Neural progenitor cell (in vitro differentiated cells): ENCODE measurements at places on chromosomes 3 and 15. TPM values are rescaled to one million over a fixed set of nuclear protein-coding genes. Genes with fewer than 3 reads are reported as not detected.
A peak's percentile ranks its signal among the peaks of the same experiment; 100 is the strongest.

DNA sequence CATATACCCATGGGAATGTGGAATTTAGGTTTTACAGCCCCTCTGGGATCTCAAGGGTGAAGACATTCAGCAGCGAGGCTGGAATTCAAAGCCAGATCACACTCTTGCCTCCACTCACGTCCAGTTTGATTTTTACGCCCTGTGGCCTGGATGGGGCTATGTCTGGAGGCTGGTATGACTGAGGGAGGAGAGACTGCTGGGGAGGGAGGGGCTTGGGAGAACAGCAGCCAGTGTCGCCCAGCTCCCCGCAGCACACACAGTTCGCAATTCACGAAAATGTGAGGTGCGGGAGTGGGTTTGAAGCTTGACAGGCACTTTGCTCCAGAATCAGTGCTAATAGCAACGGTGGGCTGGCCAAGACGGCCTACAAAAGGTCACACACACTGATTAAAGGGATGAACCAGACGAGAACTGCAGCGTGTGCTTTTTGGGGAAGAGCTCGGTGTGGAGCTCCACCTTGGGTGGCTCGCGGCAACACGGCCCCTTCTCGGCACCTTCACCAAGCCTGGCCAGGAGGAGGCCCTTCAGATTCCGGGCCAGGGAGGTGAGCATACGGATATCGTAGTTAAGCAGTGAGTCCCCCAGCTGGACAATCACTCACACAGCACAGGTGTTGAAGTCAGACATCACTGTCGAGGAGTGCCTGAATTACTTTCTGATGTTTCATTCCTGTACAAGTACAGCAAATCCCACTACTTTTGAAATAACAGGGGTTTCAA lies 16.4 kb downstream of the EHD4 start:
- no peaks in the 10 kb centered on the region for H3K36me3 ChIP-seq
- H3K4me3 ChIP-seq: no peak overlapping the region
- no peaks in the 10 kb centered on the region for H3K27me3 ChIP-seq
- no peaks in the 10 kb centered on the region for H3K4me1 ChIP-seq

DNA sequence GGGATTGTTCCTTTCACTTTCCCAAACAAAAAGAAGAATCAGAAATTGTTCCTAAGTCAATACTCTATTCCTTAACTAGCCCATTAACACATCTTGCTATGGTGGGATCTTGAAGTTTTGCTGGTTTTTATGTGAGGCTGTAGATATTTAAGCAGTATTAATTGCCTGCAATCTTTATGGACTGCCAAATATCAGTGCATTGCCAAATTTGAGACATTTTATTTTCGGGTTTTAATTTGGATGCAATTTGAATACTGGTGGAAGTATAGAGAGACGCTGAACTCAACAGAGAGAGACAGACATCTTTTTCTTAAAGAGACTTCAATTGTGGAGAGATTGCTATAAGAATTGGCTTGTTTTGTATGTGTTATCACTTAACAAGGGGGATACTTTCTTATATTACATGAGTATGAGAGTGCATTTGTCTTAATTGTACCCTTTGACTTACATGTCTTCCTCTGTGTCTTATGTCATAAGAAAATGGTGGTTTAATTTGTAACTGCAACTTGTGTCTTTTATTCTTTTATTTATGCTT lies 10.0 kb downstream of the CADM2 start:
- no peaks in the 10 kb centered on the region for H3K36me3 ChIP-seq
- no peak overlapping the region for H3K4me3 ChIP-seq
- H3K27ac ChIP-seq: peak overlapping the region; percentile 4
- no peaks in the 10 kb centered on the region for H3K27me3 ChIP-seq

Gene BCL2A1
- total RNA-seq: not detected in 2 replicates

- H3K36me3 ChIP-seq: no peaks in the 10 kb centered on the region
- H3K4me1 ChIP-seq: peaks cover 7% of the 10 kb centered on the region
- no peak overlapping the region for H3K27ac ChIP-seq
- no peak for DNase-seq
- no peaks in the 10 kb centered on the region for H3K27me3 ChIP-seq
Measured at GRCh38 chr15:38547255-38547997, 17.2 kb downstream of the RASGRP1 start.

Gene CACNA2D2
- total RNA-seq: 4.3 and 9.5 TPM in 2 replicates

DNA sequence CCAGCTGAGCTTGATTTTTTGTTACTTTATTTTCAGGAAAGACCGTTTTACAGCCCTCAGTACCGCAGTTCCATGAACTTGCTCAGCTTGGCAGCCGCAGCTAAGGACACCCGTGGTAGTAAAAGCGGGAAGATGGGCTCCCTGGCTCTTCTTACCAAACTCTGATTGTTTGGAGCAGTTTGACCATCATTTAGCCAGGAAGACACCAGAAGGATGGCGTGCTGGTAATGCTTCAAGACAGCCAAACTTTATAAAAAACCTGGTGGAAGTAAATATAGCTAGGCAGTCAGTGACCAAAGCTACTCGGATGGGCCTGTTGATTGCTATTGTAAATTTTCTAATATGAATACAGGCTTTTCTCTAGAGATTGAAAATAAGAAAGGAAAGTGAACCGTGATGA lies 28.9 kb downstream of the POLR2M start:
- no peak overlapping the region for H3K4me3 ChIP-seq
- H3K36me3 ChIP-seq: no peaks in the 10 kb centered on the region
- DNase-seq: no peak
- H3K27ac ChIP-seq: no peak overlapping the region

Gene SRPRB
- 22.9 and 30.2 TPM in 2 replicates for total RNA-seq

GRCh38 chr3:119469418-119470189 lies 841 bp downstream of the POGLUT1 start:
- H3K27me3 ChIP-seq: no peaks in the 10 kb centered on the region
- H3K4me1 ChIP-seq: peaks cover 6% of the 10 kb centered on the region
- H3K4me3 ChIP-seq: peak overlapping the region; percentile 98
- no peaks in the 10 kb centered on the region for H3K36me3 ChIP-seq

Gene ALDH1A3
- total RNA-seq: 0.74 and 0.80 TPM in 2 replicates

Gene CFAP44
- 3.1 and 8.3 TPM in 2 replicates for total RNA-seq

Gene MAGEF1
- 73.9 and 88.1 TPM in 2 replicates for total RNA-seq

- H3K27ac ChIP-seq: no peak overlapping the region
- no peaks in the 10 kb centered on the region for H3K4me1 ChIP-seq
- no peaks in the 10 kb centered on the region for H3K36me3 ChIP-seq
Measured at GRCh38 chr15:62404194-62404985, 239.3 kb upstream of the C2CD4B start.

DNA sequence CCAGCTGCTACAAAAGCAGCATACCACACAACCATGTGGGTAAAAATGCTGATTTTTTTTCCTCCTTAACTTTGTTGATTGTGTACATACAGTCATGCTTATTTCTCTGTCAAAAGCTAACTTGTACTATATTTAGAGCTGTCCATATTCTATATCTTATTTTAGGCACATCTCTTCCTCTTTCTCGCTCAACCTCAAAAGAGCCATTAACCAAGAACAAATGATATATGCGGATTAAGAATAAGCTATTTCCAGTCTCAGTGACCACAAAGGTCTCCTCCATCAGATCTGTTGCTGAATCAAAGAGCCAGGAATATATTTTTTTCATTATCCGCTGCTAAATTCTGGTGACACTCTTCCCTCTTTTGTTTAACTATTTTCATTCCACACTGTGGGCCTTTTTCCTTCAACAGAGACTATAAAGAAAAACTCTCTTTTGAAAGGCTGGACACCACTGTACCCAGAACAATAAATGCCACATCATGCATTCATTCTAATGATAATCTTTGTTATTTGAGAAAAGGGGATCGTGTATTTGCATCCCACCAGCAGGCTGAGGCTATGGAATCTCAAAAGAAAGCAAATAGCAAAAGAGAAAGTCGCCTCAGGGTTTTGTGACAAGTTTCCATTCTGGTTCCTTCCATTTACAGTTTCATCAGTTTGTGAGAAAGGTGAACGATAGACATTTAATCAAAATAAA lies 8.0 kb downstream of the TMEM212 start:
- no peaks in the 10 kb centered on the region for H3K27me3 ChIP-seq
- no peak for DNase-seq
- H3K4me3 ChIP-seq: no peak overlapping the region
- peaks cover 10% of the 10 kb centered on the region for H3K36me3 ChIP-seq
- no peaks in the 10 kb centered on the region for H3K4me1 ChIP-seq

Gene SI
- not detected in 2 replicates for total RNA-seq

GRCh38 chr3:50582083-50582482 lies 12.8 kb downstream of the HEMK1 start:
- H3K27ac ChIP-seq: no peak overlapping the region
- H3K36me3 ChIP-seq: no peaks in the 10 kb centered on the region
- no peaks in the 10 kb centered on the region for H3K4me1 ChIP-seq
- no peak for DNase-seq
- no peak overlapping the region for H3K4me3 ChIP-seq

DNA sequence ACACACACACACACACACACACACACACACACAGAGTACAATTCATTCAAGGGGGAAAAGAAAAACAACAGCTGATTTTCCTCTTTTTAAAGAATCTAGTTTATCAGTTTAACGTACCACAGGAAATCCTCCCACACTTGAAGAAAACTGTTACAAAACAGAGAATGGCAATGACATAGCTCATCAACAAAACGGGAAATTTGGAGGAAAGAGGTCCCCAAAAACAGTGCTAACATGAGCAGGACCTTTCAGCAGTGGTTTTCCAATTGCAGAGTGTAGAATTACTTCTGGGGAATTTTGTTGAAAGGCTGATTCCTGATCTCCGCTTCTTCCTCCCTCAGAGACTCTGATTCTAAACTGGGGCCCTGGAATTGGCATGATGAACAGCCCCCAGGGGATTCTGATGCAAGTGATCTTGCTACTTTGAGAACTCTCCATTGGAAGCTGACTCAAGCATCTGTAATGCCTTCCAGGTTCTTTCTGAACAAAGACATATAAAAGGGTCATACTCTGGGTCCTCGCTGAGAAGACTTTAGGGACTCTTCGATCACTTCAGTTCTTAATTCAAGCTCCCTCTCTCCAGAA lies 442.6 kb upstream of the PROK2 start:
- no peak for DNase-seq
- H3K27ac ChIP-seq: no peak overlapping the region
- H3K4me3 ChIP-seq: no peak overlapping the region
- no peaks in the 10 kb centered on the region for H3K27me3 ChIP-seq
- no peaks in the 10 kb centered on the region for H3K36me3 ChIP-seq
- H3K4me1 ChIP-seq: no peaks in the 10 kb centered on the region

Gene CHRM5
- total RNA-seq: not detected in 2 replicates

Gene BCHE
- total RNA-seq: 8.6 and 15.2 TPM in 2 replicates

GRCh38 chr3:10557781-10558373 lies 52.5 kb upstream of the ATP2B2 start:
- DNase-seq: no peak
- H3K27ac ChIP-seq: no peak overlapping the region
- peaks cover 43% of the 10 kb centered on the region for H3K4me1 ChIP-seq
- no peak overlapping the region for H3K4me3 ChIP-seq
- no peaks in the 10 kb centered on the region for H3K27me3 ChIP-seq

DNA sequence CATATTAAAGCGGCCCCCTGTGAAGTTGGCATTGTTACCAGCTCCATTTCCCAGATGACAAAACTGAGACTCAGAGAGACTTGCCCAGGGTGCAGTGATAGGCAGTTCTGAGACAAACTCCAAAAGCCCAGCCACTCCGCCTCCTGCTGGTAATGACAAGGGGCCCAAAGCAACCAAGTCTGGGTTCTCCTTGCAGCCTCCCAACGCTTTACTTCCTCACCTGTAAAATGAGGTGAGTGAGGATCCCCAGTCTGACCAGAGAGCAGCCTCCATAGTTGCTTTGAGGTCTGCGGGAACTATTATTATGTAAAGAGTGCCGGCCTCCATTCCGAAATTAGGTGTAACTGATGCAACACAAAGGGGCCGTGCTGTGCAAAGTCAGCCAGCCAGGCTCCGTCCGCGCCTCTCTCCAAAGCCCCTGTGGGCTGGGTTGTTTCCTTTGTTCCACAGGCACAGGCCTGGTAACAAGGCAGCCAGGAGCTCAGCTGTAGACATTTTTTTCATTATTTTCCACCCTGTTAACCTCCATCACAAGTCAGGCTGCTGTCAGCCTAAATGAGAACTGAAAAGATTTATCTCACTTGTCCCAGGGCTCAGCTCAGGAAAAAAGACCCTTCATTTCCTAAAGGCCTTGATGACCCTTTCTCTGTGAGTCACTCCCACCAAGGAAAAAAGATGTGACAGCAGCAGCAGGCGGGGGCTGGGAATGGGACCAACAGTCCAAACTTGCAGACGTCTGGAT lies 139.1 kb upstream of the RAD18 start:
- H3K27me3 ChIP-seq: no peaks in the 10 kb centered on the region
- H3K27ac ChIP-seq: peak overlapping the region; percentile 78
- no peak overlapping the region for H3K4me3 ChIP-seq
- peak; percentile 92 for DNase-seq
- peaks cover 51% of the 10 kb centered on the region for H3K4me1 ChIP-seq
- H3K36me3 ChIP-seq: no peaks in the 10 kb centered on the region

- H3K4me1 ChIP-seq: no peaks in the 10 kb centered on the region
- H3K36me3 ChIP-seq: no peaks in the 10 kb centered on the region
- DNase-seq: no peak
- no peak overlapping the region for H3K4me3 ChIP-seq
- no peak overlapping the region for H3K27ac ChIP-seq
Measured at GRCh38 chr3:111481551-111481950, 60.4 kb upstream of the CD96 start.

GRCh38 chr3:122268257-122269024 lies 56.6 kb upstream of the CSTA start:
- H3K4me3 ChIP-seq: no peak overlapping the region
- H3K36me3 ChIP-seq: no peaks in the 10 kb centered on the region
- no peaks in the 10 kb centered on the region for H3K4me1 ChIP-seq
- H3K27me3 ChIP-seq: no peaks in the 10 kb centered on the region
- no peak for DNase-seq

DNA sequence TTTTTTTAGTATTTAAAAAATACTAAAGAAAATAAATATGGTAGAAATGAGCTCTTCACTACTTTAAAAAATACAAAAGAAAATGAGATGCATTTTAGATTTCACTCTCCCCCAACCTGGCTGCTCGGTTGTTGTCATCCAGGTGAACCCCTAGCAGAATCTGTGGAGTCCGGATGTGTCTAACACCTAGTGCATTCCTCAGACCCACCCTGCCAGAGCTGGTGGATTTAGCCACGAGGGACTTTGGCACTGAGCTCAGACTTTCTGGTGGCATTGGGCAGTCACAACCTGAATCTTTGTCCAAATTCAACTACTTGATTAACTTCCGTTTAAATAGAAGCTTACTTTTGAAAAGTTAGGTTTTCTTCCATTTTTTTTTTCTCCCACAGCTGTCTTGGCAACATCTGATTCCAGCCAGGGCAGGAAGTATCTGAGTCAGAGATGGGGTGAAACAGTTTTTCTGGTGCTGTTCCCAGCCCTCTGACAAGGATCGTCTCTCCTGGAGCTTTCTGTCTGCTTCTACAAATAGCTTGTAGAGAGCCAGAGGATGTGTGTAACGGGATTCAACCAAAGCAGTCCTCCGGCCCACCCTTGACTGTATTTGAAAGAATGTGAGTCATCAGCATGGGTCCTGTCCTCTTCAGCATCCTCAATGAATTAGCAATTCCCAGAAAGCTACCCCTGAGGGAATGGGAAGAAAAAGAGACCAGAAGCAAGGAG lies 301.8 kb upstream of the MCTP2 start:
- H3K27me3 ChIP-seq: no peaks in the 10 kb centered on the region
- no peaks in the 10 kb centered on the region for H3K36me3 ChIP-seq
- peaks cover 5% of the 10 kb centered on the region for H3K4me1 ChIP-seq
- DNase-seq: peak; percentile 19

GRCh38 chr3:65483480-65483879 lies 555.2 kb downstream of the MAGI1 start:
- no peak overlapping the region for H3K27ac ChIP-seq
- no peaks in the 10 kb centered on the region for H3K27me3 ChIP-seq
- H3K36me3 ChIP-seq: no peaks in the 10 kb centered on the region
- peak; percentile 31 for DNase-seq
